ENCODE measurements at places on chromosomes 3 and 15.
A peak's percentile ranks its signal among the peaks of the same experiment; 100 is the strongest.

DNA sequence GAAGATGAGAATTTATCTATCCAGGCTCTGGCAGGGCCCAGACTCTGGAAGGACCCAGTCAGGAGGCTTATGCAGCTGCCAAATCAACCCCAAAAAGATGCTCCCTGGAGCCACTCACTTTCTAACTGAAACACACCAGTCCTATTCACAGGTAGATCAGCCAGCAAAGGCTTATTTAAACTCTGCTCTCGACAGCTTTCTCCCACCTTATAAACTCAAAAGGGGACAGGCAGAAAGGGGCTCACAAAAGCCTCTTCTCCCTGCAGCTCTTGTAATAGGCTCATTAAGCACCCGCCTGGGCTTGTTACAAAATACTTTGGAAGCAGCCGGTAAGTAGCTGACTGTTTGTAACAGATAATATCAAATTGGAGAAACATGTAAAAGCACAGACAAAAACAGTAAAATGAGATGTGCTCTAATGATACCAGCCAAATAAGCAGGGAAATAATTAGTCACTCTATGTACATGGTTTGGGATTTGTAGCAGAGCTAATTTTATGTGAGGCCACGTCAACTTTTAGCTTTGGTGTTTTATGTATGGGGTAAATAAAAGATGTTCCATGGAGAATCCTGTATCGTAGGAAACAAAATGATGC lies 213.8 kb downstream of the NR2F2 start:
- no peak for DNase-seq

GRCh38 chr3:149958171-149958796 lies 12.4 kb downstream of the PFN2 start:
- no peak for DNase-seq

DNA sequence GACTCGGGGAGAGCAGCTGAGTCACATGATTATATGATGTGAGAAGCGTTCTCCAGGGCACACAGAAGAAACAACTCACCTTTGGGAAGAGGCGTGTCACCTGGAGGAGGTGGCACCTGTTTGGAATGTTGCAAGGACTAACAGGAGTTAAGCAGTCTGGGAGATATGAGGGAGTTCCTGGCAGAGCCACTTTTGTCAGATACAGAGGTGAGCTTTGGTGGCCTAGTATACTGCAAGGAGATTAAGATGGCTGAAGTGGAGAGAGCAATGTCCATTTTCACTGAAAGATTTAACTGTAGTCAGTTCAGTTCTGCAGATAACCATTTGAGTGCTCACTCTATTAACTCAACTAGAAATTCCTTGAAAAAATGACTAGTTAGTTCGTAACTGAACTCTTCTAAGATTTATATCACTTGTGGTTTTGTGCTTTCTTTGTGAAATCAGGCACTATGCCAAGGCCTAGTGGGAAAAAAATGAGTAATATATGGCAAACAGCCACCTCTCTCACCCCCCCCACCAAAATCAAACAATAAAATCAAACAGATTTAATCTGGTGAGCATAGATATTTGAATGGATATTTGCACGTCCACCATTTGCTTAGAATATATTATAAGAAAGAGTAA lies 61.3 kb downstream of the CRYBG3 start:
- DNase-seq: peak; percentile 31

DNA sequence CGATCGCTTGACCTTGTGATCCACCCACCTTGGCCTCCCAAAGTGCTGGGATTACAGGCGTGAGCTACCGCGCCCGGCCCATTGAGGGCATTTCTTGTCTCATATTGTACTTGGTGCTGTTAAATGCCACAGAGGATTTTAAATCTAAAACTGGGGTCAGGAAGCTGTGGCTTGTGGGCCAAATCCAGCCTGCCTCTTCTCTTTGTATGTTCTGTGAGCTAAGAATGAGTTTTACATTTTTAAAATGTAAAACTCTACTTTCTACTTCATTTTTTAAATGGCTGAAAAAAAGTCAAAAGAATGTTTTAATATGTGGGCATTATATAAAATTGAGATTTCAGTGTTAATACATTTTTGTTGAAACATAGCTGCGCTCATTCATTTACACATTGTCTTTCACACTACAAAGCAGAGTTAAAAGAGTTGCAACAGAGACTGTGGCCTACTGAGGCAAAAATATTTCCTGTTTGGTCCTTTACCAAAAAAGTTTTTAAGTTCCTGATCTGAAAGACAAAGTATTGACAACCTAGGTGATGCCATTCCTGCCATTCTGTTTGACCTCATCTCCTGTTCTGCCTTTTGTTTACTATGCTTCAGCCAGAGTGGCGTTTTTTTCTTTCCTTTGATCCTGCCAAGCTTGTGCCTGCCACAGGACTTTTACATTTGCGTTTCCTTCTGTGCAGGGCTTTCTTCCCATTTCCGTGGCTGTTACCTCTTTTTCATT lies 50.4 kb downstream of the PDCD6IP start:
- no peak for DNase-seq

DNA sequence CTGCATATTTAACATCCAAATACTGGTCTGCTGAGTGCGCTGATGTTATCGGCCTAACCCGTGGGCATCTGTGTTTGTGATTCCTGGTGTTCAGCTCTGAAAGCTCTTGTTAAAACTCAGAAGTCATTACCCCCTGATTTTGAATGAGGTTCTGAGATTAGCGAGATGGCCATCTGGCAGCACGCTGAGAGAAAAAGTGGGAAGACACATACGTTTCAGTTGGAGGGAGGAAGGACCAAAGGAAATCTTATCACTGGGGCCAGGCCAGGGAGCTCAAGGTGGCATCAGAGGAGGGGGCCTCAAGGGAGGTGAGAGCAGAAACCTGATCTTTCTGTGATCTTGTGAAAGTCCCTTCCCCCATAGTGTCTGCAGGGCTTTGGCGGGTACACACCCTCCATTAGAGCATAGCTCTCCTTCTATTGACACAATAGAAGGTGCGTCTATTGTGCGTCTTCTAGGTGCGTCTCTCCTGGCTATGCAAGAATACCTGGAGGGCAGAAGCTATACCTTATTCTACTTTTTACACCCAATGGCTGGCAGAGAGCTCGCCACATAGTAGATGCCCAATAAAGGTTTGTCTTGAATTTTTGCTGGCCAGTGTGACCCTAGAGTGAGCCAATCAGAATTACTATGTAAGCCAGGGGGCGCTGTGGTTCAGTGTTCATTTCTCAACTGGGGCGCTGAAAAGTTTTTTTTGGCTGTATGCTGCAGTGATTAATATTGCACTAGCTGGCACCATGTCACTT lies 182.4 kb downstream of the SHQ1 start:
- no peak for DNase-seq

GRCh38 chr3:103991461-103992115 lies 1375.1 kb upstream of the ALCAM start:
- DNase-seq: peak; percentile 4

DNA sequence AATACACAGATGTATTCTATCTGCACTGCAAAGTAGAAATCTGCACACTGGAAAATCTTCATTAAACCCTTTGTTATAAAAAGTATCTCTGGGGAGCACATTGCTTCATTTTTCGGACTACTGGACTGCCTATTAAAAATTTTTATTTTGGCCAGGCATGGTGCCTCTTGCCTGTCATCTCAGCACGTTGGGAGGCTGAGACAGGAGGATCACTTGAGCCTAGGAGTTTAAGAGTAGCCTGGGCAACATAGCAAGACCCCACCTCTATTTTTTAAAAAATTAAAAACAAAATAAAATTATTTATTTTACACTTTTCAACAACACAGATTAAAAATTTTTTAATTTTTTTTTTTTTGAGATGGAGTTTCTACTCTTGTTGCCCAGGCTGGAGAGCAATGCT lies 6.0 kb downstream of the SERP1 start:
- no peak for DNase-seq

DNA sequence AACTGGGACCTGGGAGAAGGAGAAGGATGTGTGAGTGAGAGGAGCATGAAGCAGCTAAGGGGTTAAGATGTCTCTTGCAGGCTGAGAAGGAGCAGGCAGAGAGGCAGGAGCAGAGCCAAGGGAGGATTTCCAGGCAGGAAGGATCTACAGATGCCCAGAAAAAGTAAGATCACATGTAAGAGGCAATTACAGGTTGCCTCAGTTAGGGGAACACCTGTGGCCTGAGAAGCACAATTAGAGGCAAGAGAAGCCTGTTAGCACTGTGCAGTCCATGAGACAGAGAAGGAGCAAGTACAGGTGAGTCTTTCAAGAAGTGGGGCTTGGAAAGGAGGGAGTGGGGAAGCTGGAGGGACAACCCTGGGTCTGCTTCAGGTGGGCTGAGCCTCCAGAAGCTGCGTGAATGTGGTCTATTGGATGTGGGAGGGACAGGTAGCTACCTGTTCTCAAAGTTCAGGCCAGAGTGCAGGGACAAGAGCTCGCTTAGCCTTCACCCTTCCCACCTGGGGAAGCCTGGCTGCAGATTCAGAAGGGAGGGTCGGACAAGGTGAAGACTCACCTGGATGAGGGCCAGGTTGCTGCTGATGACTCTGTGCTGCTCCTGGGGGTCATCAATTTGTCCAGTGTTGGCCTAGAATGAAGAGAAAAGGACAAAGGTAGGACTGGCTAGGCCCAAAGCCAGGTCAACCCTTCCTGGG lies 50.7 kb downstream of the SLC41A3 start:
- no peak for DNase-seq
